ENCODE measurements at places on chromosomes 5 and 9. TPM values are rescaled to one million over a fixed set of nuclear protein-coding genes. Genes with fewer than 3 reads are reported as not detected.

- peak overlapping the region; percentile 52 for H3K4me3 ChIP-seq
- peaks cover 34% of the 10 kb centered on the region for H3K4me1 ChIP-seq
- no peak for DNase-seq
- no peaks in the 10 kb centered on the region for H3K27me3 ChIP-seq
- 0 out of 2 replicates have a peak overlapping the region, but pooled peaks have one; percentile 86 for H3K27ac ChIP-seq
Observed at GRCh38 chr5:88881571-88881971, 1.4 kb downstream of the MEF2C start.

DNA sequence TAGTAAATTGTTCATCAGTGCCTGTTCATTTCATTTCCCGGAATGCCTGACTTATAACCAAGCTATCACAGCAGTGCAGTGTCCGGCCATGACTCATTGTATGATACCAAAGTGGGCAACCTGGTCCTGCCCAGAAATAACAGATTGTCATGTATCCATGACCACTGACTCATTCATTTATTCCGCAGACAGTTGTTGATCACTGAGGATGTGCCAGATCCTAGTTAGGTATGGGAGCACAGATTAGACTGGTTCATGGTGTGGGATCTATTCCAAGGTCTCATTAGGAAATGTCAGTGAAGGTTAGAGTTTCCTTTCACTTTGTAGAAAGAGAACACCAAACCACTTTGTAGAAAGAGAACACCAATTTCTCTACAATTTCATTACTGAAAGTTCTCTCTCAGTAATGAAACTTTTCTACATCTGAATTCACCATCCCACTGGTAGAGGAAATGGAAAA, 8.7 kb downstream of the NREP start:
- H3K4me1 ChIP-seq, result peaks cover 28% of the 10 kb centered on the region
- H3K4me3 ChIP-seq, result no peak overlapping the region
- no peaks in the 10 kb centered on the region for H3K27me3 ChIP-seq
- no peaks in the 10 kb centered on the region for H3K36me3 ChIP-seq

DNA sequence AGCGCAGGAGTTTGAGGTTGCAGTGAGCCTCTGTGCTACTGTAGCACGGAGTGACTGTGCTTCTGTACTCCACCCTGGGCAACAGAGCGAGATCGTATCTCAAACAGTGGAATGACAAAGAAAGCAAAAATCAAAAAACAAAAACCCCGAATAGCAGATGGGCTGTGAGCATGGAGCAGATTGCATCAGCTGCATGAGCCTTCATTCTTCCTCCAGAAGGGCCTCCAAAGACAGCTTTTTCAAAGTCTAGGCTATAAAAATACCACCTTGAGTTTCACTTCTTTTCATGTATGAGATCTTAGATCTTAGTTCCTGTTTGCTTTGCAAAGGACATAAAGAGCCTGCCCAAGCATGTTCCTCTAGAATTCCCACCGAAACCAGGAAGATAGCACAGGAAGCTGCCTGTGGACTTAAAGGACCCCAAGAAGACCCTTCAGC, 15.0 kb upstream of the HSPB3 start:
- DNase-seq, result no peak
- H3K27me3 ChIP-seq, result no peaks in the 10 kb centered on the region
- no peaks in the 10 kb centered on the region for H3K4me1 ChIP-seq
- no peak overlapping the region for H3K4me3 ChIP-seq
- H3K27ac ChIP-seq, result no peak overlapping the region

- H3K27ac ChIP-seq, result peak overlapping the region; percentile 62
- no peaks in the 10 kb centered on the region for H3K36me3 ChIP-seq
- H3K27me3 ChIP-seq, result no peaks in the 10 kb centered on the region
- peak overlapping the region; percentile 16 for H3K4me3 ChIP-seq
Observed at GRCh38 chr9:21579247-21579671, 97.1 kb upstream of the IFNE start.

- no peak overlapping the region for H3K4me3 ChIP-seq
- no peak for DNase-seq
- peaks cover 2% of the 10 kb centered on the region for H3K27me3 ChIP-seq
Observed at GRCh38 chr5:127418974-127419682, 98.3 kb upstream of the PRRC1 start.

DNA sequence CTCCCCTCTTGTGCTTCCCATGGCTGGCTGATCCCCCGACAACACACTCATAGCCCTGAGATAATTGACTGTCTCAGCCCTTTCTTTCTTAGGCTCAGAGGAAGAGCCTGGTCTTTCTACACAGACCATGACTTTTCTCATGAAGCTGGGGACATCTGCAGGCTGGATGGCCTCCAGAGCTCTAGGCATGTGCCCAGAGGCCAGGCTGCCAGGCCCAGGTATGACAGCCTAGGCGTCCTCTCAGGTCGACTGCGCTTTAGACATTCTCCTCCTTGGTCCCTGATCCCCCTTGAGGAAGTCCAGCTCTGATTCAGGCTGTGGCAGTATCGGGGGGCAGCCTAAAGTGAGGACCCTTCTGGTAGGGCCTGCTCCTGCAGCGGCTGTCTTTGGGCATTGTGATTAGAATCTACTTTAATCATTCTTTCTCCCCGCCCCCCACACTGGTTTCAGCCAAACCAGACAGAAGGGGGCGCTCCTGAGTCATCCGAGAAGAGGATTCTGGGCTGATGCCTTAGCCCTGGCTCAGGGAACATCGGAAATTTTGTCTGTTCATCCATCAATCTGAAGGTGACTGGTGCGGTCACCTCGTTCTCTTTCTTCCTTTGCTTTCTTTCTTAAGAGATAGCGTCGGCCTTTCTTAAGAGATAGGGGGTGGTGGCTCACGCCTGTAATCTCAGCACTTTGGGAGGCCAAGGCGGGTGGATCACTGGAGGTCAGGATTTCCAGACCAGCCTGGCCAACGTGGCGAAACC, 66.5 kb upstream of the HSPA9 start:
- no peaks in the 10 kb centered on the region for H3K4me1 ChIP-seq
- no peak overlapping the region for H3K27ac ChIP-seq
- H3K4me3 ChIP-seq, result no peak overlapping the region
- H3K27me3 ChIP-seq, result no peaks in the 10 kb centered on the region
- H3K36me3 ChIP-seq, result no peaks in the 10 kb centered on the region

- H3K36me3 ChIP-seq, result peaks cover 11% of the 10 kb centered on the region
- peaks cover 16% of the 10 kb centered on the region for H3K4me1 ChIP-seq
- H3K27ac ChIP-seq, result peak overlapping the region; percentile 69
- peak overlapping the region; percentile 60 for H3K4me3 ChIP-seq
- DNase-seq, result no peak
Observed at GRCh38 chr9:106861640-106862109, 1.3 kb upstream of the ZNF462 start.

DNA sequence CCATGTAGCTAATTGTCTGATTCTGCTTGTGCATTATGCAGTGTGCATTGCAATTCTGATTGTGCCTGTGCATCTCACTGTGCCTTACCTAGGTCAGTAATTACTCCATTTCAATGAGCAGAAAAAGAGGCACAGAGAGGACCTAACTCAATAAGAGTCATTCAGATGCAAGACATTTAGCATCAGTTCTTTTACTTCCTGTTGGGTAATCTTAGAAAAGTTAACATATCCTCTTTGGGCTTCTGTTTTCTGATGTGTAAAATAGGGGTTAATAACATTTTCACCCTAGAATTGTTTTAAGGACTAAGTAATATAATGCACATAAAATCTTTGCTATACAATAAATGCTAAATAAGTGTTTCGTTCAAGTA, 7.0 kb upstream of the DCTN4 start:
- no peaks in the 10 kb centered on the region for H3K36me3 ChIP-seq
- DNase-seq, result no peak
- H3K4me3 ChIP-seq, result no peak overlapping the region

UCK1 gene
- total RNA-seq, result 19.1 TPM

N4BP3 gene
- total RNA-seq, result 0.79 TPM

- H3K27ac ChIP-seq, result no peak overlapping the region
- H3K4me3 ChIP-seq, result no peak overlapping the region
- H3K36me3 ChIP-seq, result no peaks in the 10 kb centered on the region
- H3K4me1 ChIP-seq, result no peaks in the 10 kb centered on the region
- H3K27me3 ChIP-seq, result no peaks in the 10 kb centered on the region
Observed at GRCh38 chr5:99248066-99248465, 319.3 kb upstream of the CHD1 start.

DNA sequence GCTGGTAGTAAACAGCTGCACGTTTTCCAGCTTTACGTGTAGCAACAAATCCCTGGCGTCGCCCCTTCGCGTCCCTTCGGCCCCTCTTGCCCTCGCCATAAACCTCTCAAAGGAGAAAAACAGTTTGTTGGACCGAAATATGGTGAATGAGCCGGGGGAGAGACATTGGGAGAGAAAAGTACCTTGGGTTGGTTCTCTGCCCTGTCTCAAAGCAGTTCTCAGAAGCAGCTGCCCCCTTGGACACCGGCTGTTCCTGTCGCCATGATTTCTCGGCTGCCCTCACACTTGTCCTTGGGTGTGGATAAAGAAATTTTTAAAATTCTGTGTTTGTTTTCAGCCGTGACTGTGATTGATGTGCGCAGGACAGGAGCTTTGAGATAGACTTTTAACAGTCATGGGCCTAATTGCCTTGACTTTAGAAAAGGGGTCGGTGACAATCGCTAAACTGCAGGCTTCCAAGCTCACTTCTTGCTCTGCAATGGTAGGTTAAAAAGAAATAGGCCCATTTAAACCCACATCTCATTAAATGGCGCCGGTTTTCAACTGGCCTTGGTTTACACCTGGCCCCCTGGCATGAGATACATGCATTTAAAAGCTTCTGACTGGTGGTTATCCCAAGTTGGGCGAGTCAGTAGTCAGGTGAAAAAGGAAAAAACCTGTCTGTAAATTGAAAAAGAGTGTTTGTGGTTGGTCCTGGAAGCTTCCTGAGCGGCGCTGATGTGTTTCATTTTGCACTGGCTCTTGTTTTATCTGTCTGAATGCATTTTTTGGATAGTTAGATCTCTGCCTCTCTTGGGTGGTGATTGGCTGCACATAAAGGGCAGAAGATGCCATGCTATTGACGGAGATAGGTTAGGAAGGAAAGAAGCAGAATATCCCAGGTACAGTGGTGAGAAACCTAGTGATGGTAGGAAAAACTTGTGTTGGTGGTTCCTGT, 983 bp downstream of the RCL1 start:
- DNase-seq, result no peak
- no peaks in the 10 kb centered on the region for H3K27me3 ChIP-seq
- peak overlapping the region; percentile 58 for H3K4me3 ChIP-seq
- H3K36me3 ChIP-seq, result no peaks in the 10 kb centered on the region

- H3K4me1 ChIP-seq, result 0 out of 2 replicates have a peak, but pooled peaks cover 6% of the 10 kb centered on the region
- no peaks in the 10 kb centered on the region for H3K27me3 ChIP-seq
- DNase-seq, result no peak
- H3K27ac ChIP-seq, result no peak overlapping the region
- H3K4me3 ChIP-seq, result no peak overlapping the region
- H3K36me3 ChIP-seq, result no peaks in the 10 kb centered on the region
Observed at GRCh38 chr5:66867618-66868322, 271.6 kb downstream of the MAST4 start.

GADD45G gene
- total RNA-seq, result not detected

- H3K36me3 ChIP-seq, result no peaks in the 10 kb centered on the region
- H3K4me1 ChIP-seq, result no peaks in the 10 kb centered on the region
- H3K27me3 ChIP-seq, result no peaks in the 10 kb centered on the region
- no peak overlapping the region for H3K27ac ChIP-seq
- no peak overlapping the region for H3K4me3 ChIP-seq
Observed at GRCh38 chr5:102153003-102153759, 142.9 kb downstream of the SLCO4C1 start.

- DNase-seq, result peak; percentile 34
- H3K36me3 ChIP-seq, result no peaks in the 10 kb centered on the region
- no peak overlapping the region for H3K4me3 ChIP-seq
- H3K4me1 ChIP-seq, result peaks cover 5% of the 10 kb centered on the region
Observed at GRCh38 chr5:172530878-172531703, 76.8 kb upstream of the SH3PXD2B start.

QRFP gene
- not detected for total RNA-seq

MLANA gene
- not detected for total RNA-seq

DNA sequence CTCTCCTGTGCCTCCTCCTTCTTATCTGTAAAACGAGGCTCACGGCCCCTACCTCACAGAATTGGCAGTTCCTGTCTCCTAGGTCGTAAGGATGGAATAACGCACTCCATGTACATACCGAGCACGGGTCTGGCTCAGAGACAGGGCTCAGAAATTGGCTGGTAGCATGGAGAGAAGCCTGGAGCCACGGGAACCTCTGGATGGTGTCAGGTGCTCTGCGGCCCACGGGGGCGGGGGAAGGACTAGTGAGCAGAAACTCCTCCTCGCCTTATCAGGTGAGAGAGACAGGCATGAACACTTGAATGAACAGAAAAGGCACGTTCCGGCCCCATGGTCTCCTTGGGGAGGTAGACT, 15.4 kb upstream of the C5orf47 start:
- no peak overlapping the region for H3K4me3 ChIP-seq
- peaks cover 28% of the 10 kb centered on the region for H3K4me1 ChIP-seq
- H3K27ac ChIP-seq, result no peak overlapping the region
- no peaks in the 10 kb centered on the region for H3K36me3 ChIP-seq
- no peak for DNase-seq

FAM200C gene
- 5.0 TPM for total RNA-seq

DNA sequence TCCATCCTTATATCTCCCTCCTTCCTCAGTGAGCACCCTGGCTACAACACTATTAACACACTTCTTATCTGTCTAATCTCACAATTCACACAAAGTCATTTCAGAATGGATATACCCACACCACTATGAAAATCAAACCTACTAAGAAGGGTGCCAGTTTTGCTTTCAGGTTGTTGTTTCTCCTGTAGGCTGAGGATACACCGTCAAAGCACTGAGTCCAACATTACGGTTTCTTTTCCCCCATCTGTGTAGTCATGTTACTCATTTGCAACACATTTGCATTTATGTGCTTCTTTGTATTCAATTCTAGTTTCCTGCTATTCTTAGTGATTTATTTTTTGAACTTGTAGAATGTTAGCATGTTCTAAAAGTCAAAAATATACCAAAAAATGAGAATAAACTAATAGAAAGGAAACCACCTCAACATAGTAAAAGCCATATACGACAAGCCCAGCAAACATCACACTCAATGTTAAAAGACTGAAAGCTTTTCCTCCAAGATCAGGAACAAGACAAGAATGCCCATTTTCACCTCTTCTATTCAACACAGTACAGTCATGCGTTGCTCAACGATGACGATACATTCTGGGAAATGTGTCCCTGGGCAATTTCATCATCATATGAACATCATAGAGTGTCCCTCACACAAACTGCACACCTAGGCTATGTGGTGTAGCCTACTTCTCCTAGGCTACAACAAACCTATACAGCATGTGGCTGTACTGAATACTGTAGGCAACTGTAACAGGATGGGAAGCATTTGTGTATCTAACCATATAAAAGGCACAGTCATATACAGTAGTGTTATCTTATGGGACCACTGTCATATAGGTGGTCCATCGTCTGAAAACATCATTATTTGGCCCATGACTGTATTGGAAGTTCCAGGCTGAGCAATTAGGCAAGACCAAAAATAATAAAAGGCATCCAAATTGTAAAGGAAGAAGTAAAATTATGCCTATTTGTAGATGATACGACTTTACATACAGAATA, 6.3 kb downstream of the ROR2 start:
- H3K36me3 ChIP-seq, result no peaks in the 10 kb centered on the region
- H3K27me3 ChIP-seq, result peaks cover 20% of the 10 kb centered on the region
- peaks cover 15% of the 10 kb centered on the region for H3K4me1 ChIP-seq
- DNase-seq, result no peak
- no peak overlapping the region for H3K4me3 ChIP-seq
- H3K27ac ChIP-seq, result no peak overlapping the region

LRRC70 gene
- 0.71 TPM for total RNA-seq

Data from SJSA1 (cell line).